ENCODE measurements at places on chromosomes 11 and 22.

GRCh38 chr11:124757320-124757719 lies 4.8 kb downstream of the ESAM start:
- no peak for DNase-seq

DNA sequence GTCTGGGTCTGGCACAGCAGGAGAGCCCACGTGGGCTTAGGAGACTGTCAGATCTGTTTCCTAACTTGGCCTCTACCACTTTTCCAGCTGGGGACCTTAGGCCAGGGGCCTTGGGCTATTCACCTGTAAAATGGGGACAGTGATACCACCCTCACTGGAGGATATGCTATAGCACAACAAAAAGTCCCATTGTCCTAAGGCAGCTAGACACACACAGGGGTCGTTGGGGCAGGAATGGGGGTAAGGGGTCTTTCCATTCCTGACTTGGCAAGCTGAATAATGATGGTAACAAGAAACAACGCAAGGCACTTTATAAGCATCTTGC lies 2.6 kb upstream of the SH3BP1 start:
- no peak for DNase-seq

GRCh38 chr11:34890812-34891211 lies 25.4 kb downstream of the APIP start:
- DNase-seq = no peak

- DNase-seq = no peak
These were observed 71.2 kb upstream of the WNT11 start for GRCh38 chr11:76277298-76278175.

DNA sequence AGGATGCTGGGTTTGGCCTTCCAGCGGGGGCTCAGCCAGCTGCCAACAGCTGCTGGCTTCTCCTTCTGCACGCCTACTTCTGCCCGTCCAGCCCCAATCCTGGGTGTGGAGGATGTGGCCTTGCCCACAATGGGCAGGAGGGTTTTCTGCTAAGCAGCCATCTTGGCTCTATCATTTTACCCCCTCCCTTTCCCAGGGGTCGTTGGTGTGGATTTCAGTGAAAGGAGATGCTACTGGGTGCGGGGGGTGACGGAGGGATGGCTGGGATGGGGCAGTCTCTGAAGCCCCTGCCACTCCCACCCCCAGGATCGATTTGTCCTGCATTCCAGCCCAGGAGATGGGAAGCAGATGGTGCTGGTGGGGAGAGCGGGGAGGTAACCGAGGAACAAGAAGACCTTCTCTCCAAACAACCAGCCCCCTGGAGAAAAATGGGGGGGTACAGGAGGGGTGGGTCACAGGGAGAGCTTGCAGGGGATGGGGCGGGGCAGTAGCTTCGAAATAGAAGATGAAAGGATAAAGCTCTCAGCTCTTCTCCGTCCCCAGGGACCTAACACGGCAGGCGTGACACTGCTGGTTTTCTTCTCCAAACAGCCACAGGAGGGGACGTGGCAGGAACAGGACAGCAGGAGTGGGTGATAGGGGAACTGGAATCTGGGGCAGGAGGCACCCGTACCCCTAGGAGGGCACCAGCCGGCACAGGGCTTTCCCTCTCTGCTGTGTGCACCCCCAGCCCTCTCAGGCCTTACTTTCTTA lies 68.9 kb downstream of the NECTIN1 start:
- no peak for DNase-seq

DNA sequence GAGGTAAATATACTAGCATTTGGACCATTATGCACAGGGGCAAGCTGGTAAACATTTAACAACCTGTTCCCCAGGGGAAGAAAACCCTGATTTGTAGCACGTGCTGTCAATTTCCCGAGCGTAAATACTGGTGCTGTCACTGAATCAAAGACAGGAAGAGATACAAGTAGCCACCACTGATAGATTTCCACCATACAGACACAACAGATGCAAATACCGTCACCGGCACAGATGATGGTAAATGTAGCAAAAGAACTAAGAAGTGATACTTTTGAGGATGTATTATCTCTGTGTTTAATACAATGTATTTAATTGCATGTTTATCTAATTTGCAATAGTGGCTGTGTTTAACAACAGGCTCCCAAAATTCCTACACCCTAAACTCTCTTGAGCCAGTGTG lies 39.6 kb downstream of the SHISAL1 start:
- DNase-seq = no peak

- DNase-seq = no peak
These were observed 370.1 kb upstream of the ARHGAP42 start for GRCh38 chr11:100316952-100317351.

GRCh38 chr11:84292955-84293354 lies 1006.8 kb upstream of the CCDC90B start:
- DNase-seq = no peak

- DNase-seq = no peak
These were observed 6.5 kb upstream of the NPAS4 start for GRCh38 chr11:66414120-66414934.

DNA sequence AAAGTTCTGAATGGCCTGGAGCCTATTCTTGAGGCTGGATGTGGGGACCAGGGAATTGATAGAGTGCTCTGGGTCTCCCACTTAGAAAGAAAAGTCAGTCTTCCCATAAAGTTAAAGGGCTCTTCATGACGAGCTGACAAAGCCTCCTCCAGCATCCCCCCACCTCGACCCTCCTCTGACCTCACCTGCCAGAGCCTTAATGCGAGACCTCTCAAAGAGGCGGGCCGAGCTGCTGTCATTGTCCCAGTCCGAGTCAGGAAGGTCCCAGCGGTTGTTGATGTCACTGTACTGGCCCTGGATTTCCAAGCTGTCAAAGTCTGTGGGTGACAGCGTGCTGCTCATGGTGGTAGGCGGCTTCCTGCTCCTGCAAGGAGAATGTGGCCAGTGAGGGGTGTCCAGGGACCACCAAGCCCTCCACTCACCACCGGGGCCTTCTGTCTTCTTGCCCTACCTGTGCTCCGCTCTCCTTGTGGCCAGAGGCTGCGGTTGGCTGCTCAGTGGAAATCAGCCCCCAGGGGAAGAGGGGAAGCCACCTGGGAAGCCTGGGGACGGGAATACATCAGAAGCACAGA lies 8.0 kb downstream of the SPTBN2 start:
- DNase-seq = no peak

DNA sequence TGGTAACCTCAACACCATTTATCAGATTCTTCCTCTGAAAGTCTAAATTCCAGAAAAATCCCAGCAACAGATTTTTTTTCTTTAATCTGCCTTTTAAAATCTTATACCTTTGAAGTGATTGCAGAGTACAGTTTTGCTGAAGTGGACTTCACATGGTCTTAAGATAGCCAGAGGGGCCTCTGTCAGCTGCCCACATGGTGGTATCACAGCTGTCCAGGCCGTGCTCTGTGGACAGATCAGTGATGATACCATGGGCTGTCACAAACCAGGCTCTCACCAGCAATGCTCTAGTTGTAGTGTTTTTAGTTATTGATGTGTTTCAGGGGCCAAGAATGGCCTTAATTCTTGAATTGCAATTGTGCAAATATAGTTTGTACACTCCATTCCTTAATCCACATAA lies 44.0 kb downstream of the PARVA start:
- no peak for DNase-seq

DNA sequence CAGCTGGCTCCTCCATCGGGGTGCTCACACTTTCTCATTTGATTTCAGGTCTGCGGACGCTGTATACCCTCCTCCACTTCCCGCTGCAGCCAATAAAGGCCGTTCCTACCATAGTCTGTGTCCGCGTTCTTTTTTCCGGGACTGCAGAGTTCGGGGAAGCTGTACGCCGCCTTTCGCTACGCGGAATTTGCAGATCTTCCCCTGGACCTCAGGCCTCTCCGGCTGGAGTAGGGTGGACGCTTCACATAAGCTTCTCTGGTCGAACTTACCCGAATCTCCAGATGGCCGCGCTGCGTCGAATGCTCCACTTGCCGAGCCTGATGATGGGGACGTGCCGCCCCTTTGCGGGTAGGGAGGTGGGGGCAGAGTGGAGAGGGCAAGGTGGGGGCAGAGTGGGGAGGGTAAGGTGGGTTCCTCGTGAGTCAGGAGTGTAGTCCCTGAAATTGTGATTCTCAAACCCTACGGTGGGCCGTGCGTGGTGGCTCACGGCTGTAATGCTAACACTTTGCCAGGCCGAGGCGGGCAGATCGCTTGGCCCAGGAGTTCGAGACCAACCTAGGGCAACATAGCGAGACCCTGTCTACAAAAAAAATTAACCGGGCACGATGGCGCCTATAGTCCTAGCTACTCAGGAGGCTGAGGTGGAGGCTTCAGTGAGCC lies 617 bp downstream of the CSKMT start:
- no peak for DNase-seq

DNA sequence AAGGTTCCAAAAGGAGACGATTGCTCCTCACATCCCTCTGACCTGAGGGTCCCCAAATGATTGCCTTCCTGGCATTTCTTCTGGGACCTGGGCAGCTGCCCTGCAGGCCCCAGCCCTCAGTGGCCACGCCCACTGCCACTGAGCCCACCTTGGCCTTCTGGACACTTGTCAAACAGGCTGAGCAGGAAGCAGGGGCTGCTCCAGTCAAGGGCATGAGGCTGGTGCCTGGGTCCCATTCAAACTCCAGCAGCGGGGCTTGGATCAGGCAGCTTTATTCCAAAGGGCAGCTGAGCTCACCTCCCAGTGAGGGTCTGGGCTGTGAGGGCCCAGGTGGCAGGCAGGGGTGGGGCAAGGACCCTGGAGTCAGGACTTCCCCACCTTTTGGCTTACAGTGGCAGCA lies 13.6 kb downstream of the KCTD17 start:
- no peak for DNase-seq

DNA sequence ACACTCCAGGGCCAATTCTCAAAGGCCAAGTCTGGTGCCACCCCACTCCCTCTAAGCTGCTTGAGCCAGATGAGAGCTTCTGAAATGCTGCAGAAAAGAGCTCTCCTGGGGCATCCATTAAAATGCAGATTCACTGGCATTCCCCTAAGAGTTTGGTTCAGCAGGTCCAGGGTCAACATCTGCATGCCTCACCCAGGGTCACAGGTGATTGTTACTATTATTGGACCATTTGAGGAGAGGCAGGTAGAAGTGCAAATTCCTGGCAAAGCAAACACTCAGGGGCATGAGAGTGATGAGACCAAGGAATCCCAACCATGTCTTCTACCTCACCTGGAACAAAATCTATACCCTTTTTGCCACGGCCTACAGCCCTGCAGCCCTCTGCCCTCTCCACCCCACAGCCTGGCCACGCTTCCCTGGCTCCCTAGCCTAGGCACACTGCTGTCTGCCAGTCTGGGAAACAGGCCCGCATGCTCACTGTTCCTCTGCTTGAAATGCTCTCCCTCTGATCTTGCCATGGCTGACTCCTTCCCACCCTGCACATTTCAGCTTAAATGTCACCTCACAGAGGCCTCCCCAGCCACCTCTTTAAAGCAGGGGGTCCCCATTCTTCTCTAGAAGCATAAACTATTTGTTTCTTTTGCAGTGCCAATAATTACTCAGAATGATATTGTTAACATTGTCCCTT lies 4.4 kb upstream of the P2RX6 start:
- DNase-seq = no peak

DNA sequence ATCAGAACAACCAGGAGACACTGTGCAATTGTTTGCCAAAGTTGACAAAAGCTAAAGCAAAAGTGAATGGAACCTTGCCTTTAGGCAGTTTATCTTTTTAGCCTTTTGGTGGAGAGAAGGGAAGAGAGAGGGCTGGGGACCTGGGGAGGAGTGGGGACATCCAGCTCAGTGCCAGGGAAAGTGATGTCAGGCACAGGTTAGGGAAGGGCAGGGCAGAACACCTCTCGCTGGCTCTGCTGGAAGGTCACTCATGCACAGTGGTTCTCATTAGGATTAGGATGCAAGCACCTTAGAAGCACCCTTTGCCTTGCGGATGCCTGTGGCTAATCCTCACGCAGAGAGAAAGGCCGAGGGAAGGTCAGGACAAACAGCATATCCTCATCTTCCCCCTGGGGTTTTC lies 14.3 kb upstream of the LINC01488 start:
- DNase-seq = no peak

DNA sequence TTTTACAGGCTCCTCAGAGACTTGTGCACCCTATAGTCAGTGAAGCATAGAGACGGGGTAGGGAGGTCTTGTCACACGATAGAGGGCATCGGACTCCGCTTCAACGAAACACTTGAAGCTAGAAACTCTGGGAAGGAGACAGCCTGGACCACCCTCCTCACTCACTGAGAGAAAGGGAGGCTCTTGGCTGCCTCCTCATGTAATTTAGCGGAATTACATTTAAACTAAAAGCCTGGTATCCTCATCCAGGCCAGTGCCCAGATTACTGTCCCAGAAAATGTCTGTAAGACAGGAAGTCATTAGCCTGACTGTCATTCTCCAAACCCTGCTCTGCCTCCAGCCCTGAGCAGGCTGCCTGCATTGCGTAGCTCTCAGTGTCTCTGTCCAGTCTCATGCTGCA lies 36.0 kb downstream of the TTLL1 start:
- DNase-seq = no peak

- no peak for DNase-seq
These were observed 146.5 kb downstream of the MYO18B start for GRCh38 chr22:25888399-25889054.

DNA sequence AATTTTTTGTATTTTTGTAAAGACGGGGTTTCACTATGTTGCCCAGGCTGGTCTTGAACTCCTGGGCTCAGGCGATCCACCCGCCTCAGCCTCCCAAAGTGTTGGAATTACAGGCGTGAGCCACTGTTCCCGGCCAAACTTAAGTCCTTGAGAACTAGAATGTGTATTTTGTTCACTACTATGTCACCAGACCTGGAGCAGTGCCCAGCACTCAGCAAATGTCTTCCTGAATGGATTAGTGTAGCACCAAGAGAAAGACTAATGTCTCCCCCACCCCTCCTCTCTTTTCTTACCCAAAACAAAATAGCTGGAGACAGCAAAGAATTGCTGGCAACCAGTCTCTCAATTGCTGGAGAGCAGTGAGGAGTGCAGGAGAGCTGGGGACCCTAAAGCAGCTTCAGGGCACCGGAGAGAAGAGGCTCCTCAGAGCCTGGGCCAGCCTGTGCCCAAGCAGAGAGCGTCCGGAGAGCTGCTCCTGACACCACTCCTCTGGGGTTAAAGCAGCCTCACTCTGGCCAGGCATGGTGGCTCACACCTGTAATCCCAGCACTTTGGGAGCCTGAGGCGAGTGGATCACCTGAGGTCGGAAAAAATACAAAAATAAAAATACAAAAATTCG lies 14.9 kb downstream of the SLC25A18 start:
- no peak for DNase-seq

- no peak for DNase-seq
These were observed 26.4 kb downstream of the PDE3B start for GRCh38 chr11:14669958-14670357.

DNA sequence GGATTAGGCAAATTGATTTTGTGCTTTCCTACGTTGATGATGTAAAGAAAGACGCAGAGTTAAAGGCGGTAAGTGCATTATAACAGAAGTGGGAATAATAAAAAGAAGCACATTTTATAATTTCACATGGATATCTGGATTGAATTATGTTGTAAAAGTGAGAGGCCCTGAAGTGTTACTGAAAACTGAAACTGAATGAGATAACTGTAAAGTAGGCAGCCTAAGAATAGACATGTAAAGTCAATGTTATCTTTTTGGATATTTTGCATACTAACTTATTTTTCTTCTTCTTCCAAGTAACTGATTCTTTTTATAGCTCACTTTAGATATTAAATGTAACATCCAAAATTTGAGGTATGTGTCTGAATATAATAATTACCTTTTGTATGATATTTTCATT lies 28.3 kb downstream of the ANO5 start:
- no peak for DNase-seq

GRCh38 chr11:44905131-44905866 lies 45.4 kb downstream of the TP53I11 start:
- DNase-seq = no peak
